LHCN-M2 (cell line): ENCODE measurements at places on chromosomes 6 and 20. TPM values are rescaled to one million over a fixed set of nuclear protein-coding genes. Genes with fewer than 3 reads are reported as not detected.
A peak's percentile ranks its signal among the peaks of the same experiment; 100 is the strongest.

GRCh38 chr20:37892001-37892400 is 10.9 kb upstream of the VSTM2L start:
- DNase-seq = no peak

DNA sequence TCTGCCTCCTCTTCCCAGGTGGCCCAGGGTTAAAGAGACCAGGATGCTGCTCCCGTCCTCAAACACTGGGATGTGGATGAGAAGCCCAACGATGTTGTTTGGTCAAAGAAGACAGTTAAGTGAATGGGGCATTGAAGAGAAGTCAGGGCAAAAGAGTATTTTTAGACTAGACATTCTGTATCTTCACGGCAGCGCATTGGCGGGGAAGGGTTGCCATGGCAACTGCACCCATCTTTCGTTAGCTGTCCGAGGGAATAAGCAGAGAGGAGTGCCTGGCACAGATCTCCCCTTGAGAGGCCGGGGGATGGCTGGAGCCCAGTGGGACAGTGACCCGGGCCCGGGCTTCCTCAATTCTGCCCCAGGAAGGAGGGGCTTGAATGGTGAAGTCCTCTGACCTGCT is 56.4 kb upstream of the GPR31 start:
- DNase-seq = no peak

DNA sequence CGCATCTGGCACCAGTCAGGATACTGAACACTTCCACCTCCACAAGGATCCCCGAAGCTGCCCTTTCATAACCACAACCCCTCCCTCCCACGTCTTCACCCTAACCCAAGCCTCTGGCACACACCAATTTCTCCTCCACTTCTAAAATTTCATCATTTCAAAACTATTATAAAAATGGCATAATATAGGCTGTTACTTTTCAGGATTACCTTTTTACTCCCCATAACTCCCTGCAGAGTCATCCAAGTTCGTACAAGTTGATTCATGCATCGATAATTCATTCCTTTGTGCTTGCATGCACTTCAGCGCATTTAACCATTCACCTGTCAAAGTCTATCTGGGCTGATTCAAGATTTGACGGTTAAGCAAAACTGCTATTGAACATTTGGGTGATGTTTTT is 30.6 kb upstream of the LY86 start:
- no peak for DNase-seq

The PLA2G7 gene
- not detected in 2 replicates for total RNA-seq

DNA sequence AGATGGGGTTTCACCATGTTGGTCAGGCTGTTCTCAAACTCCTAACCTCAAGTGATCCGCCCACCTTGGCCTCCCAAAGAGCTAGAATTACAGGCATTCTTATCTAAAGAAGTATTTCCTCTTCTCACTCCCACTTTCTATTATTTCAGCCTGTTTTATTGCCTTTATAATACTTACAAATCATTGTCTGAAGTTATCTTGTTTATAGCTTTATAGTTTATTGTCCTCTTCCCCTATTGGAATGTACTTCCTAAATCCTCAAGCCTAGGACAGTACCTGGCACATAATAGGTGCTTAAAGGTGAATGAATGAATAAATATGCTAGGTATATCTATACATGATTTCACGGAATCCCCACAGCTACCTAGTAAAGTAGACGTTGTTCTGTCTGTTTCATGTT is 37.8 kb upstream of the RNF182 start:
- DNase-seq = no peak

- DNase-seq = peak; percentile 91
Measured at GRCh38 chr6:165055231-165055630, 254.2 kb downstream of the C6orf118 start.

The GPSM3 gene
- 1.0 and 1.4 TPM in 2 replicates for total RNA-seq

The SPTLC3 gene
- total RNA-seq = 30.8 and 37.4 TPM in 2 replicates

DNA sequence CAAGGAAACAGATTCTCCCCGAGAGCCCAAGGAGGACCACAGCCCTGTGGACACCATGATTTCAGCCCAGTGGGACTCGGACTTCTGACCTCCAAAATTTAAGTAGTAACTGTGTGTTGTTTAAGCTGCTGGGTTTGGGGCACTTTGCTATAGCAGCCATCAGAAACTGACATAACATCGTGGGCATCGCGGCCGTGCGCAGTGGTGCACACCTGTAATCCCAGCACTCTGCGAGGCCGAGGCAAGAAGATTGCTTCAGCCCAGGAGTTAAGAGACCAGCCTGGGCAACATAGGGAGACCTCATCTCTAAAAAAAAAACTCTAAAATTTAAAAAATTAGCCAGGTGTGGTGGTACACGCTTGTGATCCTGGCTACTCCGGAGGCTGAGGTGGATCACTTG is 175.8 kb downstream of the PREX1 start:
- no peak for DNase-seq

The LBP gene
- total RNA-seq = not detected in 2 replicates

DNA sequence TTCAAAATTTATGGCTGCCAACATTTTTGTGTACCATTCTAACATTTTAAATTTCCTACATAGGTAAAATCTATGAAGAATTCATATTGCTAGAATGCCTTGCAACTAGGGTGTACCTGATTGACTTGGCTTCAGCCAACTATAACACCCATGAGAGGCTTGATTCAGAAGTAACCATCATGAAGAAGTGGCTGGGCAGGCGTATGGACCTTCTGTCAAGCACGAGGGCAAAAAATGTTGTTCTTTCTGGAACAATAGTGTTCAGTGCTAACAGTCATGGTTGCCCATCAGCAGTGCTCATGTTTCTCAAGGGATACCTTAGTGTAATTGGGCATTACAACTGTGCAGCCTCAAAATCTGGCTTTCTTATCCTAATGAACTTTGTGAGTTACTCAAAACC is 42.9 kb downstream of the ID4 start:
- no peak for DNase-seq

- DNase-seq = no peak
Measured at GRCh38 chr20:3233131-3233990, 5.6 kb downstream of the SLC4A11 start.

- DNase-seq = no peak
Measured at GRCh38 chr6:44339301-44339700, 3.1 kb upstream of the SPATS1 start.

GRCh38 chr20:17971300-17972013 is 2.6 kb downstream of the MGME1 start:
- peak; percentile 76 for DNase-seq

The RAB44 gene
- total RNA-seq = not detected in 2 replicates

GRCh38 chr20:19944772-19945459 is 72.2 kb upstream of the NAA20 start:
- DNase-seq = no peak

GRCh38 chr20:17852323-17852722 is 116.3 kb downstream of the SNX5 start:
- DNase-seq = no peak

- DNase-seq = peak; percentile 83
Measured at GRCh38 chr6:52574709-52575501, 2.0 kb downstream of the TRAM2 start.

DNA sequence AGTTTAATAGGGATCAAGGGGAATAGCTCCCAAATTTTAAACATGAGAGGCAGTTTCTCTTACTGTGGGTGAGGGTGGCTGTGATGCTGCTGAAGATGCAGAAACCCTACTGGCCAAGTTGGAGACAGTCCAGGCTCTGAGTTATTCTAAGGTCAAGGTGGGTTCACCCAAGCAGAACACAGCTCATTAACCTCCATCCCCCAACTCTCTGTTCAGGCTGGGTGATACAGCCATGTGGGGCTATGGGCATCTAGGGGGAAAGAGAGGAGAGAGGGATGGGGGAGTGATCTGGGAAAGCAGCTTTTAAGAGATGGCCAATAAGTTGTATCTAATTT is 18.9 kb upstream of the TRAM2 start:
- DNase-seq = peak; percentile 61

GRCh38 chr6:42482174-42482573 is 30.4 kb upstream of the TRERF1 start:
- no peak for DNase-seq

- DNase-seq = no peak
Measured at GRCh38 chr6:5091210-5092069, 6.3 kb downstream of the PPP1R3G start.

The CASS4 gene
- total RNA-seq = 1.2 and 3.8 TPM in 2 replicates

GRCh38 chr6:13666194-13667105 is 45.2 kb downstream of the RANBP9 start:
- DNase-seq = peak; percentile 27

The SOX12 gene
- 8.2 and 9.9 TPM in 2 replicates for total RNA-seq

DNA sequence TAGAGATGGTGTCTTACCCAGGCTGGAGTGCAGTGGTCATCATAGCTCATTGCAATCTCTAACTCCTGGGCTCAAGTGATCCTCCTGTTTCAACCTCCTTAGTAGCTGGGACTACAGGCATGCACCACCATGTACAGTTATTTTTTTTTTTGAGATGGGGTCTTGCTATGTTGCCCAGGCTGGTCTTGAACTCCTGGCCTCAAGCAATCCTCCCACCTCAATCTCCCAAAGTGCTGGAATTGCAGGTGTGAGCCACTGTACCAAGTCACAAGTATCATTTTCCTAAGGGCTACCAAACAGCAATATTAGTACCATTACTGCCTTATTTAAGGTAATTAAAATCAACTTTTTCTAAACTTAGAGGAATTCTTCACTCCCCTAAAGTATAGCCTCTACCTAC is 49.4 kb downstream of the BACH2 start:
- DNase-seq = no peak

- DNase-seq = no peak
Measured at GRCh38 chr20:32753731-32754130, 8.5 kb upstream of the DNMT3B start.

GRCh38 chr6:105550955-105551620 is 148.2 kb upstream of the PREP start:
- DNase-seq = no peak

- no peak for DNase-seq
Measured at GRCh38 chr20:10609770-10610169, 64.0 kb downstream of the JAG1 start.

The C20orf141 gene
- total RNA-seq = not detected in 2 replicates

GRCh38 chr6:107323133-107323785 is 136.1 kb downstream of the PDSS2 start:
- peak; percentile 17 for DNase-seq

The CEP85L gene
- 9.6 and 10.9 TPM in 2 replicates for total RNA-seq

DNA sequence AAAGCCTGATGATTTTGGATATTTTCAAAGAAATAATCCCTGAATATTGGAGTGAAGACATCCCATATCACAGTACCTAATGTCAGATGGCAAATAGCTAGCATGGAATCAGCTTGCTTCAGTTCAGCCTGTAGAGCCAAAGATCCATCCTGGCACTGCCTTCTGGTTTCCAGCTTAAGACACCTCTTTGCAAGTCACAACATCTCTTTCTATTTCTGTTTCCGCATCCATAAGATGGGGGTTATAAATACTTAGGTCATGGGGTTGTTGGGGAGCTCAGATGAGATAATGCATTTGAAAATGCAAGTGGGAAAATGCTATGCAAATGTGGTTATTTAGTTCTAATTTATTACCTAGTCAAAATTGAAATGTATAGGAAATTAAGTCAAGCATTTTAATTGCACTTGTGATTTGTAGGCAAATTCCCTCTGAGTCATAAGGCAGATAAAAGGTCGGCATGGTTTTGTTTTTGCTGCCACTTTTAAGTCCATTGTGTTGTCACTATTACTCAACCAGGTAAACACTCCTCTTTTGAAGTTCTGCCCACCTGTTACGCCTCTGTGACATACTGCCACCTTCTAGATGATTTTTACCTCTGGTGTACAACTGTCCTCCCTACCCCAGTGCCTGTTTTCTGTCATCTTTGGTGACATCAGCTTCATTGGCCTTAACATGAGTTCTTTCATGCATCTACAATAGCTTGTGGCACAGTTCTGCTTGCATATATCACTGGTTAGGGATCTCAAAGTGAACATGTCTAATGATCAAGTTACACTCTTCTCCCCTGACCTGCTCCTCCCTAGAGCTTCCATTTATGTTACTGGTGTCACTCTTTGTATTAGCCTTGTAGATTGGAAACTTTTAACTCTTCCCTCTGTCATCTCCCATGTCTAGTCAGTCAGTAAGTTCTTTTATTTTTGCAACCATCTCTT is 96.6 kb downstream of the CDKAL1 start:
- no peak for DNase-seq

GRCh38 chr6:75217193-75217592 is 11.3 kb upstream of the COL12A1 start:
- peak; percentile 66 for DNase-seq

DNA sequence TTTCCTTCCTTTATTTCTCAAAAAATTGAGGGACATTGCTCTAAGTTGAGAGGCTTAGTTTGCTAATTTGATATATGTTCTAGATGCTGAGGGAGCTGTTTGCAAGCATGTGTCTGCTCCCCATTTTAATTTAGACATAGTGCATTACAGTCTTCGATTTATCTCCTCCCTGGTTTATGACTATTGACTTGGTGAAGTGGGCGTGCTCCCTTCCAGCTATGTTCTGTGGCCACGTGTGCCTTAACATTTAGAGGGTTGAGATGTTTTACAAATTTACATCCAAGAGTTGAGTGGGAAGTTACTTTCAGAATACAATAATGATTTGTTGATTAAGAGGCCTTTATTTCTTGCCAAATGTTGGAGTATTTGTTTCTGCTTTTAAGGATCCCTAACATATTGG is 48.2 kb downstream of the KLHL32 start:
- DNase-seq = no peak

DNA sequence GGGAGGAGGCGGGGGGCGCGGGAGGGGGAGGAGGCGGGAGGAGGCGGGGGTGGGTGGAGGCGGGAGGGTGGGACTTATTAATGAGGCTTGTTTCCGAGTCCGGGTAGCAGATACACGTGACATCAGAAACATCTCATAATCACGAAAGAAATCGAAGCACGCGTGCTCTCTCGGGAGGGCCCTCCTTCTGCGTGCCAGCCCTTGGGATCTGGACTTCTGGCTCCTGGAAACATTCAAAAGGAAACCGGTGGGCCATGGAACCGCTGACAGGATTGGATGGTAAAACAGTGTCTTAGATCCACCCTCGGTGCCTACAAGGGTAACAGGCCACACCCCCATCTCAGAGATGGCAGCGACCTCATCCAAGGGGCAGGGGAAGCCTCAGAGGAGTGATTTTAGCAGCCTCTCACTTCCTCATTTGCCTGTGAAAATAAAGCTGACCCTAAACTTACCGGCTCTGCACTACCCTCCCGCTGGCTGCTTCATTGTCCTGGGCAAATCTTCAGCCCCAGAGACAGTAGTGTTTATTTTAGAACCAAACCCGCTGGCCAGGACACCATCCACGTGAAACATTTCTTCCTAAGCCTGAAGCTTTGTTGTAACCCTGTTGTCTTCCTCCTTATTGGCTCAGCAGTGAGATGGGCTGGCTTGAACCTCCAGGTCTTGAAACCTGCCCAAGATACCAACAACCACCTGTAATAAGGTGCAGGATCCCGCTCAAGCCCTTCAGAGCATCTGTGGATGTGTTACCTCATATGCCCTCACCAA is 97.5 kb downstream of the PSMG4 start:
- peak; percentile 74 for DNase-seq

- peak; percentile 17 for DNase-seq
Measured at GRCh38 chr6:105713474-105714118, 310.7 kb upstream of the PREP start.

The STK38 gene
- 29.5 and 36.9 TPM in 2 replicates for total RNA-seq

DNA sequence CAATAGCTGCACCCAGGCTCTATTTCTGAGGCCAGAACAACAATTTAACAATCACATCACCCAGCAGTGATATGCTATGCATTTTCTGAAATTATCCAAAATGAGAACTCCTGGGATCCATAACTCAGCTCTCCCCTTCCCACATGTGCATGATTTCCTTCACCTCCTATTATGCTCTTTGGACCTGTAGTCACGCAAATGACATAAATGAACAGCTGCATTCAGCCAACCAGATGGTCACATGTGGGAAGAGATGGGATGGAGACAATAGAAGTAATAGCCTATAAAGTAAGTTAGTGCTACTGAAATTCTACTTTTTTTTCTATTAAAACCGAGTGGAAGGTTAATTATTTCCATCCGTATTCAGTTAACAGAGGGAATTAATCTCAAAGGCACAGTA is 662.1 kb upstream of the ID4 start:
- DNase-seq = no peak

The HDGFL1 gene
- total RNA-seq = not detected in 2 replicates
